ENCODE measurements at places on chromosomes 7 and 10.

- no peak for DNase-seq
These were observed 30.7 kb downstream of the BRI3 start for GRCh38 chr7:98312201-98312600.

GRCh38 chr7:99615989-99616358 is 772 bp upstream of the ZSCAN25 start:
- DNase-seq: no peak

- no peak for DNase-seq
These were observed 84.1 kb downstream of the CCSER2 start for GRCh38 chr10:84412482-84412881.

GRCh38 chr10:29663718-29664117 is 28.9 kb upstream of the SVIL start:
- DNase-seq: no peak

DNA sequence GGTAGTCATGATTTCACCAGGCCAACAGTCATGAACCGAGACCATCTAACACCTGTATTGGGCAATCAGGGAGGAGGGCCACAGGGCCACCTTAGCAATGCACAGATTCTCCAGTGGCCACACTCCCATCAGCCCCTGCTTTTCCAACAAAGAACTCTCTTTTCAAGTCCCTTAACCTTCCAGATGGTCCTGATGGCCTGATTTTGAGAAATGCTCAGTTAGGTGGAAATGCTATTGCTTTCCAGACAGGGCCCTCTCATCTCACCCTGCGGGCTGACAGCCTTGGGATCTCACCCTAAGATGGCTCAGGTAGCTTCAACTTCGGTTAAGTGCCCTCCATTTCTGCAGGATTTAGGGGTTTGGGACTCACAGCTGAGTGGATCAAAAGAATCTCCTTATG is 131.9 kb upstream of the PRR15 start:
- no peak for DNase-seq

DNA sequence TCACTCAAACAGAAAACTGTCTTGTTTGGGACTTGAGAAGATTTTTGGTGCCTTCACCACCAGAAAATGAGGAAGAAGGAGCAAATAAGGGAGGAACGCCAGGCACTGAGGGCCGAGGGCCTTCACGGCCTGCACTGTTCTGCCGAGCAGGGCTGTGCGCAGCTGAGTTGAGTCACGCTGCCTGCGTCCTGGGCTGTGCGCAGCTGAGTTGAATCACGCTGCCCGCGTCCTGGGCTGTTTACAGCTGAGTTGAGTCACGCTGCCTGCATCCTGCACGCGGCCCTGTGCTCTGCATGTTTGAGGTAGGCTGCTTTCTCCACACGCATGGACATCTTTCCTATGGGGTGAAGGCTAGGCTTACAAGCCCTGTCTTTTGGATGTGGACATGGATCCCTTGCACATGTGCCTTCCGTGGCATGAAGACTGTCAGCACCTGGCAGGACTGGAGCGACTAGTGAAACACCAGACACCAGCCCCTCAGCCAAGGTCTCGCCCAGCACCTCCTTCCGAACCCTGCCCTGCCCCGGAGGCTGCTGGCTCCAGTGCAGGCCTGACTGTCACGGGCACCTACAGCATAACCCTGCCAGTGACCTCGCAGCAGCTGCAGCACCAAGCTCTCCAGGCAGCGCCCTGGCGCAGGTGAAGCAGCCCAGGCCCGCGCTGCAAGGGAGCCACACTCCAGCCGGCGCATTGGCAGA is 96.7 kb downstream of the HTR5A start:
- peak; percentile 76 for DNase-seq

- no peak for DNase-seq
These were observed 210.6 kb downstream of the ARL4A start for GRCh38 chr7:12898004-12898403.

DNA sequence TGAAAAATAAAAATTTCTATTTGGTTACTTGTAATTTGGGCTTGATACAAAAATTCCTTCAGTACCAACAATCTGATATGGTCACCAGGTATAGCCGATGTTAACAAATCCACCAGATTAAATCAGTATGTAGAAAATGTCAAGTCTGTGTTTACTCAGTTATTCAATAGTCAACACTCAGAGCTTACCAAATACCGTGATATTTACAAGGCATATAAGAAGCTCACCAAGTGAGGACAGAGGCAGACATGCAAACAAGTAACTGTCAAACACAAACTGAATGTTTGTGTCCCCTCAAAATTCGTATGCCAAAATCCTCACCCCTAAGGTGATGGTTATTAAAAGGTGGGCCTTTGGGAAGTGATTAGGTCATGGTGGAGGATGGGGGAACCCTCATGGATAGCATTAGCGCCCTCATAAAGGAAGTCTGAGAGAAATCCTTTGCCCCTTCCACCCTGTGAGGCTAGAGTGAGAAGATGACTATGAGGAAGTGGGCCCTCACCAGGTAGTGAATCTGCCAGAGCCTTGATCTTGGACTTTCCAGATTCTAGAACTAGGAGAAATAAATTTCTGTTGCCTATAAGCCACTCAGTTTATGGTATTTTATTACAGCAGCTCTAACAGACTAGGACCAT is 63.1 kb downstream of the TES start:
- DNase-seq: no peak

GRCh38 chr10:21495752-21496342 is 29.6 kb downstream of the SKIDA1 start:
- DNase-seq: peak; percentile 70

DNA sequence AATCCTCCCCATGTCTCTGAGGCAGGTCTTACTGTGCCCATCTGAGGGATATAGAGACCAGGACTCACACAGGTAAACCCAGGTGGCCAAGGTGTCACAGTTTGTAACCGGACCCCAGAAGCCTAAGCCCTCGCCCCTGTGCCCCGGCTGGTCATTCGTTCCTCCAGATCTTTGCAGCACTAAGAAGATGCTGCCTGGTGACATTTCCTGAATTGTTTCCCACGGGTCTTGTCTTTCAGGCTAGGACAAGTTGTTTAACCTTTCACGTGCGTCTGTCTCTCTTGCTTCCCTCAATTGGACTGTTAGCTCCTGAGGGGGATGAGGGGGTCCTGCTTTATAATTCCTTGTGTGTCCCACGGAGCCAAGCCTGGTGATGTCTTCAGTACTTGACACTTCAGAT is 158.0 kb downstream of the KCNMA1 start:
- DNase-seq: no peak

- DNase-seq: no peak
These were observed 8.3 kb downstream of the GALNT17 start for GRCh38 chr7:71140264-71140663.

DNA sequence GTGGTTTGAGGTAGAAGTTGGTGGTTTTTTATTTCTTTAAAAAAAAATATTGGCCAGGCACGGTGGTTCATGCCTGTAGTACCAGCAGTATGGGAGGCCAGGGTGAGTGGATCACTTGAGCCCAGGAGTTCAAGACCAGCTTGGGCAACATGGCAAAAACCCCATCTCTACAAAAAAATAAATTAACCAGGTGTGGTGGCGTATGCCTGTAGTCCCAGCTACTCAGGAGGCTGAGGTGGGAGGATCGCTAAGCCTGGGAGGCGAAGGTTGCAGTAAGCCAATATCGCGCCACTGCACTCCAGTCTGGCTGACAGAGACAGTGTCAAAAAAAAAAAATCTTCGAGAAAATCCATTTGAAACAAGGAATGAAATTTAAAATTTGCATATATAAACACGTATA is 1.1 kb downstream of the IL2RA start:
- no peak for DNase-seq

GRCh38 chr10:14328881-14329672 is 1.6 kb downstream of the FRMD4A start:
- DNase-seq: no peak

DNA sequence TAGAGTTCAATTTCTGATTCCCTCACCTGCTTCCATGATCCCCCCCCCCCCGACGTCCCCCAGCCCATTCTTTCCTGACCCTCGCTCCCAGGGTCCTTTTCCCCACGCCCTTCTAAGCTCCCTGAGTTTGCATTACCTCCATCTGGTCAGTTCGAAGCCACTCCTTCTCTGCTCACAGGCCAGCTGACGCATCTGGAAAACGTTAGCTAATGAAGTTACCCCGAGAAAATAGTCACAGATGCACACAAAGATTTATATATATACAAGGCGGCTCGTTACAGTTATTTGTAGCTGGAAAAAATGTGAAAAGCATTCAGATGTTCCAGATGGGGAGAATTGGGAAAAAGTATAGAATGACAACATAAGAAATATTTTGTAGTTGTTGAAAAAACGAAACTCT is 630.0 kb upstream of the FOXK1 start:
- peak; percentile 24 for DNase-seq

- no peak for DNase-seq
These were observed 45.7 kb upstream of the PTPRN2 start for GRCh38 chr7:158633055-158633956.

- no peak for DNase-seq
These were observed 214.0 kb upstream of the PRPS1L1 start for GRCh38 chr7:18241543-18242231.

- no peak for DNase-seq
These were observed 69.7 kb upstream of the STK17A start for GRCh38 chr7:43513251-43513650.

- DNase-seq: no peak
These were observed 58.4 kb downstream of the ZNF22 start for GRCh38 chr10:45058992-45059561.

GRCh38 chr7:88669913-88670312 is 89.6 kb upstream of the ZNF804B start:
- DNase-seq: no peak

GRCh38 chr7:13115157-13115772 is 427.8 kb downstream of the ARL4A start:
- DNase-seq: no peak

DNA sequence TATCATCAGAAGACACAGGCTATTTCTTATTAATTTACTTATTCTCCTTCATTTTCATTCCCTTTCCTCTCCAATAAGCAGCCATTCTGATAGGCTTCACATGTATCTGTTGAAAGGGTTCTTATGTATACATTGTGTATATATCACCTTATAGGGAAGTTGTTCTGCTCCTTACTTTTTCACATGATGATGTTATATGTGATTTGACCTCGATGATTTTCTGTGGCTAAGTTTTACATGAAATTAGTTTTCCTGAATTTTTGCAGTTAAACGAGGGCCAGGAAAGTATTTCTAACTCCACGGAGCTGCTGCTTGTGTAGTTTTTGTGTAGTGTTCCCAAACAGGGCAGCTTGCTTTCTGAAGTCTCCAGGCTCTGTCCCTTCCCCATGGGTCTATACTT is 84.5 kb downstream of the SH2D4B start:
- DNase-seq: no peak

- DNase-seq: no peak
These were observed 121.9 kb downstream of the PAXIP1 start for GRCh38 chr7:154881026-154881425.

- peak; percentile 9 for DNase-seq
These were observed 62.6 kb downstream of the EXOC4 start for GRCh38 chr7:133315332-133316040.

DNA sequence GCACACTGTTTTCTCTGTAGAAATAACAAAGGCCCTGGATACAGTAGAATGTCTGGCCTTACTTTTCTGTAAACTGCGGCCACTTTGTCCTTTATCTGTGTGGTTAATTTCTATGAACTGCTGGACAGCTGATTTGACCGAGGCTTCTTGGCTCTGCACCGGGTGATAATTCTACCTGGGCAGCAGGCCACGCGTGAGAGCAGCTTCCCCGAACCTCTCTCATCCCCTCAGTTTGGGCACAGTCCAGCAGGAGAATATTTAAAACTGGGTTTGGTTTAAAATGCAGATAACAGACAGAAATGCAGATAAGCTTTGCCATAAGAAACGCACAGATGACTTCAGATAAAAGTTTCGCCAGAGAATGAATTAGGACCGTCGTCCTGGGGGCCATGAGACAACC is 81.0 kb downstream of the CELF2 start:
- no peak for DNase-seq

DNA sequence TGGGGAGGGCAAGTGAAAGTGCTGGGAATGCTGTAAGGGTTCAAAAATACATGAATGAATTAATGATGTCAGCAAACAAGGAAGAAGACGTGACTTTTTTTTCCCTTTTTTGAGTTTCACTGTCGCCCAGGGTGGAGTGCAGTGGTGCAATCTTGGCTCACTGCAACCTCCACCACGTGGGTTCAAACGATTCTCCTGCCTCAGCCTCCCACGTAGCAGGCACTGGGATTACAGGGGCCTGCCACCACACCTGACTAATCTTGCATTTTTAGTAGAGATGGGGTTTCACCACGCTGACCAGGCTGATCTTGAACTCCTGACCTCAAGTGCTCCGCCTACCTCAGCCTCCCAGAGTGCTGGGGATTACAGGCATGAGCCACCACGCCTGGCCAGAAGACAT is 30.0 kb downstream of the DENND10 start:
- DNase-seq: no peak

DNA sequence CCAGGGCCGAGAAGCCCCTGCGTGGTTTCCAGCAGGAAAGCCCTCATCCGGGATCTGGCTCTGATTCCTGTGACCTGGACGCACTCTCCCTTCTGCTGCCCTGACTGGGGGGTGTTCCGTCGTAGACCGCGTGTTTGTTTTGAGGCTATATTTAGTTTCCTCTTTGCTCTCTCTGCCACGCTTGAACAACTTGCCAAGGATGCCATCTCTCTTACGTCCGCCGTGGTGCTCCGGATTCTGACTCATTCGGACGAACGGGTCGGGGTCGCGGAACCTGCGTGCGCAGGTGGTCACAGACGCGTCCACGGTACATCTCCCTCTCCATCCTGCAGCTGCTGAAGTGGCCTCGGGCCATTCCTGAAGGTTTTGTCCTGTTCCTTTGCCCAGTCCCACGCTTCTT is 10.4 kb upstream of the SORCS3 start:
- no peak for DNase-seq

GRCh38 chr10:92014620-92015019 is 91.0 kb downstream of the BTAF1 start:
- DNase-seq: no peak

GRCh38 chr7:1014681-1015080 is 29.7 kb upstream of the GPR146 start:
- DNase-seq: no peak

GRCh38 chr7:41162612-41163011 is 540.3 kb downstream of the INHBA start:
- DNase-seq: no peak

DNA sequence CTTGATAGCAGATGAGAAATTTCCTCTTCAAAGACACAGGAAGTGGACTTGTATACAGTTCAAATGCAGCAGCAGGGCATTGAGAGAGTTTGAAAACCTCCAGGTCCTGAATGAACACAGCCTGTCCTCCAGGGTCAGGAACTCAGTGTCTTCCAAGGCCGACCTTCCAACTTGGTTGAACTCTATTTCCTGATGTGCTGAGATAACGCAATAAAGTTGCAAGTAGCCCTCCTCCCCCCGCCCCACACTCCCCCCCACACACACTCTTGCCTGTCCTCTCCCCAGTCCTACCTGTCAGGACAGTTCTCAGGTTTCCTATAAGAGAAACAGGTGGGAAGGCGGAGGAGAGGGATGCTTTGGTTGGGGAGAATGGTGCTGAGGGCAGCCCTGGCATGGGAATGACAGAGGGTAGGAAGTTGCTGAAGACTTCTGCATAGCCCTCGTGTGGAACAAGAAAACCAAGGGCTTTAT is 90.0 kb downstream of the CCDC71L start:
- no peak for DNase-seq

GRCh38 chr10:5618042-5618441 is 48.4 kb downstream of the ASB13 start:
- no peak for DNase-seq

All from fibroblast of the conjunctiva (primary cell).